Mesangial cell (primary cell): ENCODE measurements at places on chromosomes 3 and 15. TPM values are rescaled to one million over a fixed set of nuclear protein-coding genes. Genes with fewer than 3 reads are reported as not detected.

The FXR1 gene
- total RNA-seq = 69.4 and 72.0 TPM in 2 replicates

The PCBP4 gene
- 68.7 and 81.2 TPM in 2 replicates for total RNA-seq

The FMN1 gene
- 0.33 and 5.8 TPM in 2 replicates for total RNA-seq

The HYAL3 gene
- 4.4 and 9.3 TPM in 2 replicates for total RNA-seq

The NTRK3 gene
- 0.13 TPM in 1 of 2 replicates, not detected in the other for total RNA-seq

The HIGD1A gene
- total RNA-seq = 54.5 and 103 TPM in 2 replicates

The ANKUB1 gene
- not detected in 2 replicates for total RNA-seq

The SGO1 gene
- 0.38 and 12.7 TPM in 2 replicates for total RNA-seq

The CCDC13 gene
- total RNA-seq = 0.25 and 0.33 TPM in 2 replicates

The ROBO2 gene
- under 0.01 and 1.1 TPM in 2 replicates for total RNA-seq

The GPR149 gene
- total RNA-seq = not detected in 2 replicates

The GASK1A gene
- total RNA-seq = 0.33 and 0.51 TPM in 2 replicates
